ENCODE measurements at places on chromosomes 13 and 19.
A peak's percentile ranks its signal among the peaks of the same experiment; 100 is the strongest.

GRCh38 chr19:9721861-9722260 lies 46.7 kb downstream of the ZNF846 start:
- DNase-seq, result no peak

GRCh38 chr13:100523981-100524386 lies 64.6 kb downstream of the GGACT start:
- DNase-seq, result no peak

DNA sequence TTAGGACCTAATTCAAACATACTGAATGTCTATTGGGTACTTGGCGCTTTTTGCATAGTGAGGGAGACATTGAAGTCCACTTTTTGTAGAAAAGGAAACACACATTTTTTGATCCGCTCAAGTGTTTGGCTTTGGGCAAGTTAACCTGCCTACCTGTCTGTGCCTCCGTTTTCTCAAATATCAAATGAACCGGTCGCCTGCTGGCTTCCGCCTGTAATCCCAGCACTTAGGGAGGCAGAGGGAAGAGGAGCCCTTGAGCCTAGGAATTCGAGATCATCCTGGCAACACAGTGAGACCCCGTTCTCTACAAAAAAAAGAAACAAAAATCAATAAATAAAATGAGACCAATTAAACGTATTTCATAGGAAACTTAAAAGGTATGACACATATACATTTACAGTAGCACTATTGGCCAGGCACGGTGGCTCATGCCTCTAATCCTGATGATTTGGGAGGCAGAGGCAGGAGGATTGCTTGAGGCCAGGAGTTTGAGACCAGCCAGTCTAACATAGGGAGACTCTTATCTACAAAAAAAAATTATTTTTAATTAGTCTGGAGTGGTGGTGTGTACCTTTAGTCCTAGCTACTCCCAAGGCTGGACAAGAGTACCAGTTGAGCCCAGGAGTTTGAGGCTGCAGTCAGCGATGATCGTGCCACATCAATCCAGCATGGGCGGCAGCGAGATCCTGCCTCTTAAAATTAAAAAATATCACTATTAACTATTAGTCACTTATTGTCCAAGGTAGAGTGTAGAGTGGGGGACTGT lies 1.3 kb downstream of the RAD23A start:
- DNase-seq, result no peak

DNA sequence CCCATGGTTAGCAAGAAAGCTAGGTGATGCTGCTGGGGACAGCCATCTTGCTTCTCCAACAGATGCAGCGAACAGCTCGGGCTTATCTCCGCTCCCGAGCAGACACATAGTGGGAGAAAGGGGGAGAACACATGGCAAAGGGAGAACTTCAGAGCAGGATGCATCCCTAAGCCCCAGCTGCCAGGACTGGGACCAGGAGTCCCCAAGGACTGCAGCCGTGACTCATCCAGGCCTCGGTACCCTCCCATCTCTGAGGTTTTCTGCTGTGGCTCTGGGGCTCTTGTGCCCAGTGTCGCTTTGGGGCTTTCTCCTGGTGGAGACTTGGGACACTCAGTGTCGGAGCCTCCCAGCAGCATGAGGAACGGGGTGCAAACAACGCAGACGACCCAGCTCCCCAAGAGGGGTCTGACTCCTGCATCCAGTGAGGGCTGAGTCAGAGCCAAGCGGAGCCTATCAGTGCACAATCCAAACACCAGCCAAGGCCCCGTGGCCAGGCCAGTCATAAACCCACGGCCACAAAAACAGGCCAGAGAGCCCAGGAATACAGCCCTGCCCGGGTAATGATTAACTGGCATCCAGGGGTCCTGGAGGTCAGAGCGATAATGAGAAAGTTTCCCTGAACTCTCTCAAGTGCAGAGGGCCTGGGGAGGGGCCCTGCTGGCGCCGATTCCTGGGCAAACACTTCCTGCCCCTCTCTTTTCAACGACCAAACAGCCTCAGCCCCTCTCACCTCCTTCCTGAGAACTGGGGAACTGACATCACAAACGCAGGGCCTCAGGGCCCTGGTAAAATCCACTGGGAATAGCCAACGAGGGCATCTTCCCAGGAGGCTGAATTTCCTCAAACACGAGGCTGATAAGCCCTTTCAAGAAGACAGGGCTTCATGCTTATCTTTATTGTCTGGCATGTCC lies 202.9 kb downstream of the USP12 start:
- DNase-seq, result no peak

- DNase-seq, result no peak
These were observed 43.6 kb downstream of the RUBCNL start for GRCh38 chr13:46343279-46343994.

DNA sequence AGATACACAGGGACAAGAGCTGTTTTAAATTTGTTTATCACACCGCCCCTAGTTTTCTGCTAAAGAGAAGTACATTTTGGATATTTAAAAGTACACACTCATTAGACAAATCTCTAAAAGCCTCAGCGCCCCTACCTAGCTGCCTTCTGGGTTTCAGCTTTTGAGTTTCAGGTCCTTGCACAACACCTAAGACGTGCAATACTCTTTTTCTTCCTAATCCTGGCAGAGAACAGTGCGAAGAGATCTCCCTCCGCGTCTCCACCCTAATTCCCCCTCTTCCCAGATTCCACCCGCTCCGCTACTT lies 421 bp upstream of the KLF5 start:
- no peak for DNase-seq

DNA sequence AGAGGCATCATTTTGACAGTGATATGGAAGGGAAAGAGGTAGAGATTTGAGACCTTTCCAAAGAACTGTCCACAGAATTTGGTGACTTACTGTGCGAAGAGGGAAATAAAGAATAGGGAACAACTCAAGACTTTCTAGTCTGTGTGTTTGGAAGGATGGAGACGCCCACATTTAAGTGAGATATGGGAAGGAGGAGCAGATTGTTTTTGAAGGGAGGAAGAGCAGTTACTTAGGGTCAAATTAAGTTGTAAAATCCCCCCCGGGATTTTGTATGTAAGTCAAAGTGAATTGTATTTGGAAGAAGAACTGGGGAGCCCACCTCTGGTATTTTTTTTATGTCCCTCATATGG lies 1.2 kb downstream of the USPL1 start:
- no peak for DNase-seq

DNA sequence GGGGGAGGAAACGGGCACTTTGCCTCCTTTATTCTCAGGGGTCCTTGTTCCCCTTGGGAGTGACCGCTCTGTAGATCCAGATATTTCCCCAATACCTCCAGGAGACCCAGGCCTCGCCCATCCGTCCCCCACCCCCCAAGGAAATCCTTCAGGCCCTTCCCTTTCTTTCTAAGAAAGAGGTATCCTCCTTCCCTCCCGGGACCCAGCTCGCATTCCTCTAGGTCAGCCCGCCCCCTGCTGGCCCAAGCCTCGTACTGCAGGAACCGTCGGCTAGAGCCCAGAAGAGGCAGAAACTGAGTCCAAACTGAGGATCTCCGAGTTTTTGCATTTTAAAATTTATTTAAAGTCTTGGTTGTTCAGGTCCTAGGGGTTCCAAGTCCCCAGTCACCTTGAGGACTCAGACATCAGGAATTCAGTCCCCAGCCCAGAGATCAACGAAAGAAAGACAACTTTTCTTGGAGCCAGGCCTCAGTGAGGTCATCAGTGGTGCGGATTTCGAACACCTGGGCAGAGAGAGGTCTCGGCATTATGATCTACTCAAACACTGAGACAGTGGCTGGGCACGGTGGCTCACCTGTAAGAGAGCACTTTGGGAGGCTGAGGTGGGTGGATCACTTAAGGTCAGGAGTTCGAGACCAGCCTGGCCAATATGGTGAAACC lies 7.5 kb upstream of the LRFN1 start:
- DNase-seq, result peak; percentile 79

- no peak for DNase-seq
These were observed 214.7 kb downstream of the SLITRK1 start for GRCh38 chr13:83667606-83668005.

GRCh38 chr19:18045307-18046050 lies 37.5 kb downstream of the ARRDC2 start:
- DNase-seq, result no peak

GRCh38 chr13:32080328-32080744 lies 48.8 kb downstream of the FRY start:
- no peak for DNase-seq

- no peak for DNase-seq
These were observed 44.7 kb downstream of the PLPP2 start for GRCh38 chr19:246551-246950.

DNA sequence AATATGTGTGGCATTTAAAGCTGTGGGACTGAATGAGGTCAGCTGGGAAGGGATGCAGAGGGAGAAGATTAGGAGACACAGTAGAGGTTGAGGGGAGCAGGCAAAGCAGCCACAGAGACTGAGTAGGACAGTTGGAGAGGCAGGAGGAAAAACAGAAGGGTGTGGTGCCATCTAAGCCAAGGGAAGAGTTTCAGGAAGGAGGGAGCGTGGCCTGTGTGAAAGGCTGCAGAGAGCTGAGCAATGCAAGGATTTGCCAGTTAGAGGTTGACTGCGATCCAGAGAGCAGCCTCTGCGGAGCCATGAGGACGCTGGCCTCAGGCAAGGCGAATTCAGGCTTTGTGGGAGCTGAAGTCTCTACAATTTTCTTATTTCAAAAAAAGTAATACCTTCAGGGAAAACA lies 28.9 kb downstream of the SOX21 start:
- DNase-seq, result no peak

- no peak for DNase-seq
These were observed 369.2 kb downstream of the PCDH9 start for GRCh38 chr13:66860878-66861417.

DNA sequence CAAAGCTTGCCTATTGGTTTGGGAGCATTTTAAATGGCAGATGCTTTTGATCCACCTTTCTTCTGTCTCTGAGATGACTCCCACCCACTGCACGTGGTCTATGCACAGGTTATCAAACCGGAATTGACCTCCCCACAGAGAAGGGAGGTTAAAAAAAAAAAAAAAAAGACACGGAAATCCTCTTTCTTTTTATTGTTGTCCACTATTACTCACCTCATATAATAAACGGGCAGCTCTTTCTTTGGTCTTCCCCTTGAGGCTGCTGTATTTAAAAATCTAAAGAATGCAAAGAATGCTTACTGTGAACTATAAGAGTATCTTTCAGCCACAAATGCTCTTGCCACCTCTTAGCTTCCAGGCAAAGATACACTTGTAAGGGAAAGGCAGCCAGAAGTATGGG lies 329.7 kb downstream of the NDFIP2 start:
- no peak for DNase-seq

- DNase-seq, result no peak
These were observed 60.7 kb downstream of the ATP11A start for GRCh38 chr13:112750570-112750969.

DNA sequence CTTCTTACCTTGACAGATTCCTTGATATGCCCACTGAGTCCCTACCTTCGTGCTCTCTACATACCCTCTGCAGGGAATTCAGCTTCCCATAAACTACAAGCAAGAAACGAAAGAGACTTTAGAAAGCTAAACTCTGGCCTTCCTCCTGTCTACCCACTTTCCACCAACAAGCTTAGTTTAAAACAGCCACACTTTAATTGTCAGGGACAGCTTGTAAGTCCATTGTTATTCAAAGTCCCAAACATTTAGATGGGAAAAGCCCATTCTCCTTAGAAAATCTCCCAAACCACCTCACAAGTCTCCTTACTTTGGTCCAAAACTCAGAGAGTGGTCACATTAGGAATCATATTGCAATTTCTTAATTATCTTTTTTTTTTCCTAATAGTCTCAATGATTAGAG lies 2695.8 kb downstream of the PCDH9 start:
- DNase-seq, result no peak

DNA sequence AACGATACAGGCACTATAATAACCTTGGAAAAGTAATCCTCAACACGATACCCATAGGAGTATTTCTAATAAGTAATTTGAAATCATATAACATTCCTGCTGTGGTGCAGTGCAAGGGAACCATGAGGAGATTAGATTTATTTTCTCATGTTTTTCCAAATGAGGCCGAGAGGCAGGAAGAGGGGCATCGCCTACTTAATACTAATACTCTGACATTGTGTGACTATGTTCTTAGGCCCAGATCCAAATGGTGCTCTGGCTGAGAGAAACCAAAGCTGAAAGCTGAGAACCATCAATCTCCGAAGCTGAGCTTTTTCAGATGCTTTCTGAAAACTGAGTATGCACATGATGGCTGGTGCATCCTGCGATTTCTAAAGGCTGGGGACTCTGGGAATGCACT lies 248.0 kb upstream of the MAB21L1 start:
- no peak for DNase-seq

DNA sequence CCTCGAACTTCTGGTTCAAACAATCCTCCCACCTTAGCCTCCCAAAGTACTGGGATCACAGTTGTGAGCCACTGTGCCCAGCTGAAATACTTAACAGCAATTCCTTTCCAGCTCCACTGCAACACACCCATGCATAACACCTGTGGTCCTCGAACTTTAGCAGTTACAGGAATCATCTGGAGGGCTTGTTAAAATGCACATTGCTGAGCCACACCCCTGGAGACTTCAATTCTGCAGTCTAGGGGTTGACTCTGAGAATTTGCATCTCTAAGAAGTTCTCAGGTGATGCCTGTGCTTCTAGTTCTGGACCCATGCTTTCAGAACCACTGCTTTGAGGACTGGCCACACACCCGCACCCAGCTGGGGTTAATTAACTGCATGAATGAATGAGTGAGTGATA lies 53.1 kb upstream of the UBL3 start:
- DNase-seq, result no peak

GRCh38 chr19:42091742-42092141 lies 15.8 kb downstream of the ZNF574 start:
- no peak for DNase-seq

DNA sequence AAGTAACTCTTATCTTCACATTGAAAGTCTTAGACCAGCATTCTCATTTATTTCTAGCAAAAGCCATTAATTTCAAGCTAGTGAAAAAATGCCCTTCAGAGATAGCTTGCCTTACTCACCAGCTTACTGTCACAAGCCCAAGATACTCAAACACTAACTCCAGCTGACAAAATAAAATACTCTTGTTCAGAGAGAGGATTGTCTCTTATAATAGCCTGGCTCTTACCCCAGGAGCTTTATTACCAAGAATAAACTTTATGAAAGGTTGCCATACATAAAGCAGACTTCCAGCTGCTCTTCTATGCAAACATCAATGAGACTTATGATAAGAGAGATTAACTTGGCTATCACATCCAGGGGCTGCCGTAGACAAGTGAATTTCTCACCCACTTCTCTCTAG lies 53.6 kb downstream of the XPO4 start:
- no peak for DNase-seq

DNA sequence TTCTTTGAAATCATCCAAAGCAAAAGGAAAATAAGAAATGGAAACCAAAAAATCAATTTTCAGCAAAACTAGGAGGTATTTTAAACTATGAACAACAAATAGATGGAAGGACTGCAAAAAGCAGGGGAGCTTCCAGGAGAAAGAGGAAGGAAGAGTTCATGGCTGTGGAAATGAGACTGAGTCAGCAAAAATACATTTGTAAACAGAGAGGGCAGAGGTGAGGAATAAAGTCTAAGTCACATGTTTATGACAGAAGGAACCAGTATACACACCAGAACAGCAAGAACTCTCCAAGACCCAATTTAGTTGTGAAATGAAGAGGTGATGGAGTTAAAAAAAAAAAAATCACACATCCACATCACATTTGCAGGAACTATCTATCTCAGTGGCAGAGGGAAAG lies 69.6 kb downstream of the RNASEH2B start:
- no peak for DNase-seq

GRCh38 chr19:5498830-5499550 lies 43.8 kb downstream of the ZNRF4 start:
- DNase-seq, result peak; percentile 67

GRCh38 chr13:39201180-39201579 lies 162.9 kb downstream of the NHLRC3 start:
- DNase-seq, result no peak

- DNase-seq, result no peak
These were observed 7.1 kb downstream of the ZIC2 start for GRCh38 chr13:99988529-99989275.

All from nucleus accumbens (tissue), 56 donors.